Activated CD8-positive, alpha-beta T cell treated with anti-CD3 and anti-CD28 coated beads, Interleukin-2, amount 10 ng/mL, durations not matched to agents 7 days and 5 days (primary cell): ENCODE measurements at places on chromosomes 4 and X. TPM values are rescaled to one million over a fixed set of nuclear protein-coding genes. Genes with fewer than 3 reads are reported as not detected.

- no peak for DNase-seq
- no peak overlapping the region for H3K27ac ChIP-seq
- H3K36me3 ChIP-seq: peaks cover 17% of the 10 kb centered on the region
- H3K4me3 ChIP-seq: no peak overlapping the region
- no peaks in the 10 kb centered on the region for H3K27me3 ChIP-seq
Measured at GRCh38 chr4:17492876-17493275, 19.0 kb downstream of the QDPR start.

- no peak overlapping the region for H3K27ac ChIP-seq
- DNase-seq: no peak
- H3K4me1 ChIP-seq: no peaks in the 10 kb centered on the region
- H3K36me3 ChIP-seq: no peaks in the 10 kb centered on the region
- no peak overlapping the region for H3K4me3 ChIP-seq
Measured at GRCh38 chr4:3025881-3026280, 48.5 kb downstream of the HTT-AS start.

Gene TMEM175
- total RNA-seq: 30.1 TPM

DNA sequence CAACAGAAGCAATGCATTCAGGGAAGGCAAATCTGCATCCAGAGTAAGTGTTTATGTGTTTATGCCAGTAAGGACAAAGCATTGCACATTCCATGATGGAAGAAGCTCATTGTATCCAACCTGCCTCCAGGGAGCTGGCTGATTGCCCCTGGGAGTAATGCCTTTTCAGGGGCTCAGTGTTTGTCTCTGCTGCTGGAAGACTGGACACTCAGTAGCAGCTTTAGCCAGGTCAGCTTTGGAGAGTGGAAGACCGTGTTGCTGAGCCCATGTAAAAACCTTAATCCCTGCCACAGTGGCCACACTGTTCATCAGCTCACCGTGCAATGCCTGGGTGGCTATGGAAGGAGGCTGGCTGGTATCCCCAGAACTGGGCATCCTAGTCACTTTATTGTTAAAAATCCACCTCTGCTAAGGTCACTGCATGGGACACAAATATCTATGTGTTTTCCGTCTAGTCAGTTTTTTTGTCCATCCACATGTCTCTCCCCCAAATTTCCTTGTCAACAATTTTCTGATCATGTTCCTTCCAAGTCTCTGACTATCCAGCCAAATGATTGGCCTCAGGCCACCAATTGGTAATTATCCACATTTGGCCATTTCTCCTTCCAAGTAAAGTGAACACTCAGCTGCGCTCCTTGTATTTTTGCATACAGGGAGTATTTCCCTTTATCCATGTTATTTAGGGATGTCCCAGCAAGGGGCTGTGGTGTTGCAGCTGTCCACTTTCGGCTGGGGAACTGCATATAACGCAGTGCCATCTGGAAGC lies 2044.5 kb upstream of the AGA start:
- no peak for DNase-seq
- H3K27me3 ChIP-seq: no peaks in the 10 kb centered on the region
- no peak overlapping the region for H3K27ac ChIP-seq
- no peaks in the 10 kb centered on the region for H3K4me1 ChIP-seq

DNA sequence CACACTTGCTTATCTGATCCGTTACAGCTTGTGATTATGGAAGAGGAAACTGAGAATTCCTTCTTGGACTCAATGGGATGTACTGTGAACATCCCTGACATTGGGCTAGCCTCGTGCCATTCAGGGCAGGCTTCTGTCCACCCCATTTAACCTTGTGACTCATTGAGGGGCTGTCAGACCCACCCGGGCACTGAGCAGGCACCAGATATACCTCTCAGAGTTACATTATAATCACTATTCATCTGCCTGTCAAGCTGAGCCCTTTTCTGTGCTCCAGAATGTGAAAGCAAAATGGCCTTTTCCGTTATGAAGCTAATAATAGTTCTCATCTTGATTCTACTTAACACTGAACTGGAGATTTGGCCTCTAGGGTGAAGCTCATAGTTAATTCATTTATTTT lies 170.6 kb upstream of the SCML1 start:
- no peak overlapping the region for H3K27ac ChIP-seq
- no peaks in the 10 kb centered on the region for H3K36me3 ChIP-seq
- no peak for DNase-seq
- H3K4me1 ChIP-seq: peaks cover 5% of the 10 kb centered on the region
- peaks cover under 1% of the 10 kb centered on the region for H3K27me3 ChIP-seq

DNA sequence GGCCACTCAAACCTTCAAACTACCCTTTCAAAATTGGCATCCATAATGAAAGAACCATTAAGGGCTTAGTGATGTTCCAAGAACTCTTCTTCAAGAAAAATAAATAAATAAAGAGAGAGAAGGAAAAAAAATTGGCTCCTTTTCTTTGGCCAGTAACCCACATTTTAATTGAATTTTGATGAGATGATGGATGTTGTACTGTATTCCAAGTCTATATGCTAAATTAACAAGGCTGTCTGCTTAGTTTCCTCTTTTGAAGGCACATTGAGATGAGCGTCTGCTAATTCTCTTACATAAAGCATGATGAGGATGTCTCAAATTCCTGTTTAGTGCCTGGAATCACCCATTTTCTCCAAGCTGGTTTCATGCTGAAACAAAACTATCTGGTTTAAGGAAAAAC lies 33.4 kb downstream of the PHOX2B start:
- DNase-seq: no peak
- no peaks in the 10 kb centered on the region for H3K4me1 ChIP-seq
- peaks cover 3% of the 10 kb centered on the region for H3K27me3 ChIP-seq
- no peak overlapping the region for H3K27ac ChIP-seq

Gene TNMD
- not detected for total RNA-seq

DNA sequence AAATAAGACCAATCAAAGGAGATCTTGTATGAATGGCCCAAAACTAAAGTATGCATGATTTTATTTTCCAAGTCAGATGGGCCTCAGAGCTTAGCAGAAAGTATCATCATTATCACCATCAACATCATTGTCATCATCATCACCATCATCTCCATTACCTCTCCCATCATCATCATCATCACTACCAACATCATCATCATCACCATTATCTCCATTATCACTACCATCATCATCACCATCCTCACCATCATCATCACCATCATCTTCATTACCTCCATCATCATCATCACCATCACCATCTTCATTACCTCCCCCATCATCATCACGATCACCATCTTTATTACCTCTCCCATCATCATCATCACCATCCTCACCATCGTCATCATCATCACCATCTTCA lies 363.9 kb downstream of the DHRSX start:
- no peaks in the 10 kb centered on the region for H3K27me3 ChIP-seq
- H3K4me3 ChIP-seq: no peak overlapping the region
- no peaks in the 10 kb centered on the region for H3K36me3 ChIP-seq
- no peaks in the 10 kb centered on the region for H3K4me1 ChIP-seq

- H3K4me3 ChIP-seq: no peak overlapping the region
- H3K4me1 ChIP-seq: no peaks in the 10 kb centered on the region
- H3K27me3 ChIP-seq: no peaks in the 10 kb centered on the region
- H3K27ac ChIP-seq: no peak overlapping the region
- no peaks in the 10 kb centered on the region for H3K36me3 ChIP-seq
Measured at GRCh38 chrX:134743091-134743490, 84.8 kb upstream of the PLAC1 start.

Gene MAGEC1
- total RNA-seq: not detected

GRCh38 chrX:109760922-109761250 lies 27.8 kb upstream of the ACSL4 start:
- peaks cover 10% of the 10 kb centered on the region for H3K4me1 ChIP-seq
- no peak overlapping the region for H3K4me3 ChIP-seq
- peaks cover 5% of the 10 kb centered on the region for H3K27me3 ChIP-seq
- no peak for DNase-seq

DNA sequence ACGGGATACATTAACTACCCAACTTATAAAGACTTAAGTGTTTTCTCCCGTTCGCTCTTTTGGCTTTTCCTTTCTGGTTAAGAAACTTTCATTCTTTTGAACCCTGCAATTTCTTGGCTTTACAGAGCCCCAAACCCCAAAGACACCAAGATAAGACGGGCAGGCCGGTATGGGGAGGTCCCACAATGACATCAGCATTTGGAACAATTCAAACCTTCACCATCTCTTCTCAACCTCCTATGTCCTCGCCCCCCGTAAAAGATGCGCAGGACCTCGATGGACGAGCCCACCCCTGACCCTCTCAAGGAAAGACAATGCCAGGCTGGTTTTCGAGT lies 999 bp downstream of the ZNF518B start:
- peaks cover 44% of the 10 kb centered on the region for H3K4me1 ChIP-seq
- H3K27me3 ChIP-seq: peaks cover 12% of the 10 kb centered on the region
- no peak for DNase-seq
- H3K36me3 ChIP-seq: peaks cover 41% of the 10 kb centered on the region
- H3K27ac ChIP-seq: peak overlapping the region; percentile 90

DNA sequence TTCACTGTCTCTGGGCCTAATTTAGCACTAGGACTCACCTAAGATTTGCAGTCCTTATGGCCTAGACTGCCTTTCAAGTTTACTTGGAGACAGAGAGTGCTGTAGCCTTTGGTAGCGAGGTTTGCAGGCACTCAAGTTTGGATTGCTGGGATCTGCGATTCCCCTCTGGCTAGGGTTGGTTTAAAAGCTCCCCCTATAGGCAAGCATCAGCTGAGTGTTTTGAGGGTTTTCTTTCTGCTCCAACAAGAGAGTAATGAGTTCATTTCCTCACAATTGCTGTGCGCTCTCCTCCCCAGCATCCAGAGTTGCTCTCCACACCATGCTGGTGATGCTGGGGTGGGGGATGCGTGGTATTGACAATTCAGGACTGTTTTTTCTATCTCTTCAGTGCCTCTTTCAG lies 206.9 kb downstream of the GLUD2 start:
- no peak overlapping the region for H3K4me3 ChIP-seq
- no peak for DNase-seq
- no peaks in the 10 kb centered on the region for H3K4me1 ChIP-seq

DNA sequence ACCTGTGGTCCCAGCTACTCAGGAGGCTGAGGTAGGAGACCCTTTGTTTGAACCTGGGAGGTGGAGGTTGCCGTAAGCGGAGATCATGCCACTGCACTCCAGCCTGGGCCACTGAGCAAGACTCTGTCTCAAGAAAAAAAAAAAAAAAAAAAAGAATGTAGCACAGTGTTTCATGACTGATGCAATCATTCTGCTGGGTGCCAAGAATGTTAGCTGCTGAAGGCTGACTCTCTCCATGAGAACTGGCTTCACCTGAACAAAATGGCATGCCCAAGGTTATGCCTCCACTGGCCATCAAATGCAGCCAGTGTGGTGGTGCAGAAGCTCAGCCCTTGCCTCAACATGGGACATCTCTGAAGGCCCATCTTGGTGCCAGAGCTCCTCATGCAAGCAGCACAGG lies 412.1 kb downstream of the ADAM29 start:
- no peak overlapping the region for H3K27ac ChIP-seq
- H3K4me3 ChIP-seq: no peak overlapping the region
- DNase-seq: no peak
- H3K4me1 ChIP-seq: no peaks in the 10 kb centered on the region
- no peaks in the 10 kb centered on the region for H3K36me3 ChIP-seq

DNA sequence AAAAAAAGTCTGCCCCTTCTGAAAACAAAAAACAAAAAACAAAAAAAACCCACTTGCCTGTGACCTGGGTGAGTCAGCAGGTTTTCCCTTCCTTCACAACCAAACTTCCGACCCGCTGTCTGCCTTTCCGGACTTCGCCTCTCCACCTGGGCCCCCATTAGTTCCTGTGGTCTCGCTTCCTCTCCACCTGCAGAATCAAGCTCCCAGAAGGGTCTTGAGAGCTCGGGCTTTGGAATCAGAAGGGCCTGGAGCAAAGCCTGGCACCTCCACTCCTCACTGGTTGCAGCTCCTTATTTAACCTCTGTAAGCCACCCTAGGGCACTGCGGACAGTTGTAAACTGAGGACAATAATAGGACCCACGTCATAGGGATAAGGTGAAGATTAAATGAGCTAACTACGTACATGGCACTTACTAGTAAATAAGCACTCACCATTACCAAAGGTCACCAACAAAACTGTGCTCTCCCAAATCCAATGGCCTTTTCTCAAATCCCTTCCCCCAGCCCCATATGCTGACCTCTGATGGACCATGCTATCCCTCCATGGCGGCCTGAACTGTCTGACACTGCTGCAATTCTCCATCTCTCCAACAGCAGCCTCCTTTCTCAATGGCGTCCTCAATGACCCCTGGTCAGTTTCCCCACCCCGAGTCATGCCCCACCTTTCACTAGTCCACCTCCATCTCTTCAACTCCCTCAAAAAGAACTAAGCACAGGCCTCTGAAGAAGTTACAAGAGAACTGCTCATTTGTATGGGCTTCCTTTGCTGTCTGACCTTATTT lies 64.2 kb downstream of the IRF2 start:
- H3K27ac ChIP-seq: peak overlapping the region; percentile 75
- peaks cover 67% of the 10 kb centered on the region for H3K4me1 ChIP-seq
- peak; percentile 61 for DNase-seq
- no peaks in the 10 kb centered on the region for H3K27me3 ChIP-seq
- peaks cover 68% of the 10 kb centered on the region for H3K36me3 ChIP-seq

DNA sequence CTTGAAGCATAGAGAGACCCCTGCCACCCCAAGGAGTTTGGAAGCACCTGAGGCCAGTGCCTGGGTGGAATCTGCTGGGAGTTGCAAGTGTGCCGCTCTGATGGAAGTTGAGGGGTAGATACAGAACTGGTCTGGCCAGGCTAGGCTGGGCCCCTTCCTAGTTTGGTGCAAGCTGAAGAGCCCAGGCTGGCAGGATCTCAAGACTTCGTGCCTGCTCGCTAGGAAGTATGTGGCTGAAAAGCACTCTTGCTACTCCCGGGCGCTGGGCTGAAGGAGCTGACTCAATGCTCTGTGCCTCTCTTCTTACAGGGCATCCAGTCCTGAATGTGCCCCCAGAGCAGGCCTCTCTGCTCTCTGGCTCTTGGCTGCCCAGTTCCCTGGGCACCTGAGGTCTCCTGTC lies 51.7 kb upstream of the PJA1 start:
- H3K4me1 ChIP-seq: no peaks in the 10 kb centered on the region
- H3K36me3 ChIP-seq: no peaks in the 10 kb centered on the region
- H3K4me3 ChIP-seq: no peak overlapping the region
- DNase-seq: no peak
- no peak overlapping the region for H3K27ac ChIP-seq
- H3K27me3 ChIP-seq: no peaks in the 10 kb centered on the region

GRCh38 chr4:81195475-81195874 lies 19.5 kb downstream of the PRKG2 start:
- no peaks in the 10 kb centered on the region for H3K4me1 ChIP-seq
- no peak overlapping the region for H3K27ac ChIP-seq
- no peak overlapping the region for H3K4me3 ChIP-seq
- H3K36me3 ChIP-seq: no peaks in the 10 kb centered on the region
- peaks cover 2% of the 10 kb centered on the region for H3K27me3 ChIP-seq

DNA sequence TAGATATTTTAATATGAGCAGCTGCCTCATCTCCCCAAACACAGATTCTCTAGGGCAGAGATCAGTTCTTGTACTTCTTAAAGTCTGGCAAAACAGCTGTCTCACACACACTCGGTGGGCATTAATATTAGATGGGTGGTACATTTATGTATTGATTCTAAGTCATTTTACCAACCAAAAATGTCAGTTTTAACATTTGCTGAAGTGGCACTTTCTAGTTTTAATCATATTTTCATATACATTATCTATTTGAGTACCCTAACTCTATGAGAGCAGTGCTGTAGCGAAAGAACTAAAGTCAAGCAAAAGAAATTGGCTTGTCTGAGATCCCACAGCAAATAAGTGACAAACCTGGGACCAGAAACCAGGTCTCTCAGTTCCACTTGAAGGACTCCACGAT lies 134.5 kb upstream of the SPRY1 start:
- DNase-seq: no peak
- no peak overlapping the region for H3K4me3 ChIP-seq
- H3K36me3 ChIP-seq: peaks cover 3% of the 10 kb centered on the region
- H3K27me3 ChIP-seq: no peaks in the 10 kb centered on the region
- no peak overlapping the region for H3K27ac ChIP-seq

- H3K27me3 ChIP-seq: no peaks in the 10 kb centered on the region
- no peak overlapping the region for H3K27ac ChIP-seq
- DNase-seq: no peak
- H3K4me3 ChIP-seq: no peak overlapping the region
Measured at GRCh38 chr4:8778291-8778690, 93.3 kb downstream of the HMX1 start.

Gene SLC7A11
- 1.4 TPM for total RNA-seq

Gene MAGIX
- 1.5 TPM for total RNA-seq
